ENCODE measurements at places on chromosomes 16 and 17. TPM values are rescaled to one million over a fixed set of nuclear protein-coding genes. Genes with fewer than 3 reads are reported as not detected.

- DNase-seq = no peak
Observed at GRCh38 chr16:29814592-29814991, 1.4 kb upstream of the PAGR1 start.

C1QTNF8 gene
- not detected for polyA plus RNA-seq

GRCh38 chr17:9330141-9330540 lies 245.5 kb downstream of the STX8 start:
- no peak for DNase-seq

DYNLL2 gene
- 13.1 TPM for polyA plus RNA-seq

DNA sequence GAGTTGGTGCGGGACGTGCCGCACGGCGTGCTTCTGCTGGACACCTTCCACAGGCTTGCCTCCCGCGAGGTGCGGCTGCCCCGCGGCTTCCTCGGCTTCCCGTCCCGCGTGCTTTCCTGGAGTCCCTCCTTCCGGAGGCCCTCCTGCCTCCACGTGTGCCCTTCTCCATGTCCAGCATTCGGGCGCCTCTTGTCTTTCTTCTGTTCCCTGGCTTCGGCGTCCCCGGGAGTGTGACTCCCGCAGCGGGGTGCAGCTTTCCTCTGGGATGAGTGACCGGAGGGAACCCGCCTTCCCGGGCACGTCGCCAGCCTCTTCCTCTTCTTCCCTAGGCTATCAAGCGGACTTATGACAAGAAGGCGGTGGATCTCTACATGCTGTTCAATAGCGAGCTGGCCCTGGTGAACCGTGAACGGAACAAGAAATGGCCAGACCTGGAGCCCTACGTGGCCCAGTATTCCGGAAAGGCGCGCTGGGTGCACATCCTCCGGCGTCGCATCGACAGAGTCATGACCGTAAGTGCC lies 23.0 kb downstream of the DNAH2 start:
- DNase-seq = no peak

CCL14 gene
- not detected for polyA plus RNA-seq

MFSD11 gene
- polyA plus RNA-seq = 18.6 TPM

- DNase-seq = no peak
Observed at GRCh38 chr16:67192781-67193361, 916 bp downstream of the E2F4 start.

DNA sequence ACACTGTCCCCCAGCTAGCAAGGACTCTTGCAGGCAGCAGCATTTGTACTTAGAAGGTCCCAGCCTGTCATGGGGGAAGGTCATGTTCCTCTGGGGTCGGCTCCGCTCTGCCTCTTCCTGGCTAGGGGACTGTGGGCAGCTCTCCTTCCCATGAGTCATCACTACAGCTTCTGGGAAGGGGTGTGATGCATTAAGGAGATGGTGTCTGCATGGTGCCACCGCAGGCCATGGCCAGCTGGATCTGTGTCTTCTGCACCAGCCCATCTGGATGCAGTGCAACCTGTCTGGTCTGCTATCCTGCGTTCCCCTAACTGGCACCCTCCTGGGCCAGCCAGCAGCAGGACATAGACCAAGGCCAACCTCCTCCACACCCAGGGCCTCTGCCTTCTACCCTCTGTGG lies 6.3 kb downstream of the STARD3 start:
- DNase-seq = no peak

KRT40 gene
- polyA plus RNA-seq = not detected

CFAP52 gene
- 0.31 TPM for polyA plus RNA-seq

DNA sequence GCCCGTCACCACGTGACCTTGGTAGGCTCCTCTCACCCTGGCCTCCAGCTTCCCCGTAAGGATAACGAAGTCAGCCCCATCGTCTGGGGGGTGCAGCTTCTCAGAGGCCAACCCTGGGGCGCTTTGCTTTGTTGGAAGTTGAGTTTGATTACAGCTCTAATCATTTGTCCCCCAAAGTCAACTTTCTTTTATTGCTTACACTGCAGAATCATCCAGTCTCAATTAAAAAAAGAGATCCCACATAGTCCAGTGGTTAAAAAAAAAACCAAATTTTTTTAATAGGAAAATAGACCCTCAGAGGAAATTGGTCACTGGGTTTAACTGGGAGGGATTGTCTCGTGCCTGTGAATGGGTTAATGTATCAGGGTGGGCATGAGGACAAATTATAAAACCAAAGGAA lies 7.8 kb upstream of the GPRC5C start:
- no peak for DNase-seq

SLC35G6 gene
- not detected for polyA plus RNA-seq

SMTNL2 gene
- polyA plus RNA-seq = not detected

ADORA2B gene
- polyA plus RNA-seq = 8.0 TPM
